ENCODE measurements at places on chromosomes 1 and 21.
A peak's percentile ranks its signal among the peaks of the same experiment; 100 is the strongest.

DNA sequence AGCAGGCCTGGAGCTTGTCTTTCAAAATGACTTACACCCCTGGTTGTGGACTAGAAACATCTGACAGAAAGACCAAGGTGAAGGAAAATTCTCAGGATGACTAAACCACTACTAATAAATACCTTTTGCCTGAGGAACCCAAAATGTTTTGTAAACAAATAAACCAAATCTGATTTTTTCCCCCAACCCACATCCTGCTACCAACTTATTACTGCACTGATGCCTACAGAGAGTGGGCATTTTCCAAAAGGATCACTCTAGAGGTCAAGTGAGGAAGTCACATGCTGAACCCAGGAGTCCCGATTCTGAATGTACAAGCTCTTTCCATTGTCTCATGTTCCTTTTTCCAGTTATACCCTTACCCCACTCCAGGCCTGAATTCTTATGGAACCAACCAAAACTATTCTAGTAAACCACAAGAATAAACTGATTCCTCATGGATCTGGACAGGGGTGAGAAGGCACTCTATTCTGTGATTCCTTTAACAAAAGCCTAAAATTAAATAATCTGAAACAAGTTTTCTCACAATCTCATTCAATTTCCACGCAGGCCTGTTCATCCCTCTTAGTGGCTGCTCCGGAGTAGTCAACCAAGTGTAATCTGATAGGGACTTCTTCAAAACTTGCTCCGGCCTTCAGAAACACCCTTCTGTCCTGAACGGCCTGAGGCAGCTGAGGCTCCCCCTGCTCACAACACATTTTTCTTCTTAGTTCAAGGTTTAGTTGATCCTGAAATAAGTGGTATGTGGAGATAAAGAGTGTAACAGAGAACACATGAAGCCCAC is 1.4 kb downstream of the PI4KB start:
- DNase-seq, result no peak

DNA sequence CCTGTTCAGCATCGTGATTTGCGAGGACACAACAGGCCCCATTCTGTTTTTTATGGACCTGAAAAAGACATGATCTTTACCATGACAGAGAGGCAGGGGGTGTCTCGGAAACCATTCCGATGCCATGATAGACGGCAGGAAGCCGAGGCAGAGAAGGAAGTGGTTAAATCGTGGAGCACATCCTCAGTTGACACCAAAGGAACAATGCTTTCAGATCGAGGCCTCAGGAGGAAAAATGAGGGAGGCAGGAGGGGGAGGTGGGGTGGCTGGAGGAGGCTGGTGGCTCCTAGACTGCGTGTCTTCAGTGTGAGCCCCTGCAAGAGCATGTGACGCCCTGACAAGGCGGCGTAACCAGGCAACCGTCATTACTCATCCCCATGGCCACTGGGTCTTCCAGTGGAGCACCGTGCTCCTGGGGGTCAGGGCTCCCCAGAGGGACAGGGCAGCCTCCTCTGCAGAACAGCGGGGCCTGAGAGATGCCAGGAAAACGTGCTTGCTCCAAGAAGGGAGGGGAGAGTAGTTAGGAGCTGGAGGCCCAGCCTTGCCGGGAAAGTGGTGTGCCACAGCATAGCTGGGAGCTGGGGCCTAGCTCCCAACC is 172.8 kb upstream of the TMEM51 start:
- DNase-seq, result no peak

- no peak for DNase-seq
These were observed 131.7 kb downstream of the PSMG1 start for GRCh38 chr21:39051588-39051949.

GRCh38 chr1:159835356-159835755 is 8.7 kb downstream of the SLAMF8 start:
- no peak for DNase-seq

DNA sequence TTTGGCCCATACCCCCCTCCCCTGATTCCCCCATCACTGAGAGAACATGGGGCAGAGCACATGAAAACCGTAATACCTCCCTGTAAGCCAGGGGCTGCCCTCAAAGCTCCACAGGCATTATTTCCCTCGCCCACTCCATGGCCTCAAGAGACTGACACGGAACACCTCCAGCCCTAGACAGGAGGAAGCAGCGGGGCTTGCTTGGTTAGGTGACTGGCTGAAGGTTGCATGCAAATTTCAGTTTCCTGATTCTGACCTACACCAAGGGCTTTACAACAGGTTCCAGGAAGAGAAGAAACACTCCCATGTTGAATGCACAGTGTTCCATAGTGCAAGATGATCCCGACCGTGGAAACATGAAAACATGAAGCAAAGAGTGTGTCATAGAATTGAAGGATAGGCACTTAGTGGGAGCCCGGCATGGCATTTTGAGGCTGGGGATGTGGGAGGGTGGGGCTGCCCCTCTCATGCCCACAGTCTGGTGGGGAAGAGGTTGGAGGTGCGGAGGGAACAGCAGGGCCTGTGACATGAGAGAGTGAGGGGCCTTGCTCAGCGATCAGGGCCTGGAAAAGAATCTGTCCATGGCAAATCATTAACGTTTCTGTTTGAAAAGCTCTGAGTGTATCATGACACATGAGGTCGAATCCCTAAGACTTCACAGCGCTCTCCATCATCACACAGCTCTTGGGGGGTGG is 33.5 kb downstream of the GPR137B start:
- DNase-seq, result no peak

DNA sequence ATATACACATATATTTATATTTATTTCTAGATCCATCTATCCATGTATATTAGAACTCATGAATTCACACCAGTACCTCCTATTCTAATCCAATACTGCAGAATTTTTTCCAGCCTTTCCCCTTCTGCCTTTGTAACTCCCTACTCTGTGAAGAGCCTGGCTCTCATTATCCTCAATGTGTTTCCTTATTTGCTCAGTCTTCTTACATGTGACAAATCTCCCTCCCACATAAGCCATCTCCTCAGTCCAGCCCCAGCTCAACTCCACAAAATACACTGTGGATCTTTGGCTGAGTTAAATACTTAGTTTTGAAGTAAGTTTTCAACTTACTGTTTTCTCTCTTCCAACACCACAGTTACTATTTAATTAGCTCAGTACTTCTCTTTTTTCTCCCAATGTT is 45.7 kb downstream of the ATP5PO start:
- no peak for DNase-seq

- DNase-seq, result no peak
These were observed 313.5 kb upstream of the PLXNA2 start for GRCh38 chr1:208557723-208558094.

DNA sequence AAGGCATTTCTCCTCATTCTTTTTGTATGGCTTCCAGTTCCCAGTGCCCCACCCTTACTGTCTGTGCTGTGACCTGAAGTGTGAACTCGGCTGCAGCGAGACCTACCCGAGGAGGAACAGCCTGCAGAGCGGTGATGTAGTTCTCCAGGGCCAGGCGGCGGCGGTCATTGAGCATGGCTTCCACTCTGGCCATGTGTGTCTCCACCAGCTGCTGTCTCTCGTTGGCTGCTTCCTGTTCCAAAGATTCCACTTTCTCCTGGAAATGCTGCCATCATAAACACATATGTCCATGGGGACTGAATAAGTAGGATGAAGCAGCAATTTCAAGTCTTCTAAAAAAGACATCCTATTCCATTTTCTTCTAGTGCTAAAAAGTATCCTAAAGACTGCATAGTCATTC is 195.6 kb downstream of the APP start:
- no peak for DNase-seq

DNA sequence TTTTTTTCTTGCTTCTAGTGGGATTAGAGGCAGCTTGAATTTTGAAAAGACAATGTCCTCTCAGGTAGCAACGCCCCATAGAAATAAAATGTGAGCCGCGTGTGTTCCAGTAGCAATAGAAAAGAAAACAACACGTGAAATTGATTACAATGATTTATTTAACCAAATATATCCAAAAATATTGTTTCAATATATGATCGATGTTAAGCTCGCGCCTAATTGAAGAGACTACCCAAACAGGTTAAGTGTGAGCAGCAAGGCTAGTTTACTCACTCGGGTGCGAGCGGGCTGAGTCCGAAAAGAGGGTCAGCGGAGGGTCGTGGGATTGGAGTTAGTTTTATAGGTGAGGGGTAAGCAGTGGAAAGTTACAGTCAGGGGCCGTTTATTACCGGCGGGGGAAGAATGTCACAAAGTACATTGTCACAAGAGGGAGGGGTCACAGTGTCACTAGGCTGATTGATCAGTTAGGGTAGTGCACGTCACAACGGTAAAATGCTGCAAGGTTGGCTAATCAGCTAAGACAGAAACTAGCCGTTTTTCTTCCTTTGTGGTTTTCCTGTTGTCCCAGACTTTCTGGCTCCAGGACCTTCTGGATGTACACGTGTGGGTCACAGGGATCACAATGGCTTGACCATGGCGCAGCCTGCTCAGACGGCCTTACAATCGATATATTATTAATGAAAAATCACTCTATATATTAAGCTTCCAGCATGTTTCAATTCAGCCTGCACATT is 697 bp upstream of the ZNF670 start:
- peak; percentile 12 for DNase-seq

DNA sequence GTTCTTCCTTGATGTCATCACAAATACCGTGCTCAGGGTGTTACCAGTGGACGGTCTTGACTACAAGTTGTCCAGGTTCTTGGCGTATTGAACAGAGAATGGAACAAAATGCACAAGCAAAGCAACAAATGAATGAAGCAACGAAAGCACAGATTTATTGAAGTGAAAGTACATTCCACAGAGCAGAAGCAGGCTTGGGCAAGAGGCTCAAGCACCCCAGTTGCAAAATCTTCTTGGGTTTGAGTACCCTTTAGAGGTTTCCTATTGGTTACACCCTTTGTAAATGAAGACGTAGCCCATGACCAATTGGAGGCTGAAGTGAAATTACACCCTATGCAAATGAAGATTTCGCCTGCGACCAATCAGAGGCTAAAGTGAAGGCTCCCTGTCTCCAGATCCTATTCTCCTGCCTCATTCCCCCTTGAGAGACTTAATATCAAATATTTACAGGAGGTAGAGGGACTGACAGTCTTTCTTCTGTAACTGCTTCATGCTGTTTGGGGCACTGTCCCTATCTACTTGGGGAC is 38.3 kb downstream of the YY1AP1 start:
- DNase-seq, result no peak

DNA sequence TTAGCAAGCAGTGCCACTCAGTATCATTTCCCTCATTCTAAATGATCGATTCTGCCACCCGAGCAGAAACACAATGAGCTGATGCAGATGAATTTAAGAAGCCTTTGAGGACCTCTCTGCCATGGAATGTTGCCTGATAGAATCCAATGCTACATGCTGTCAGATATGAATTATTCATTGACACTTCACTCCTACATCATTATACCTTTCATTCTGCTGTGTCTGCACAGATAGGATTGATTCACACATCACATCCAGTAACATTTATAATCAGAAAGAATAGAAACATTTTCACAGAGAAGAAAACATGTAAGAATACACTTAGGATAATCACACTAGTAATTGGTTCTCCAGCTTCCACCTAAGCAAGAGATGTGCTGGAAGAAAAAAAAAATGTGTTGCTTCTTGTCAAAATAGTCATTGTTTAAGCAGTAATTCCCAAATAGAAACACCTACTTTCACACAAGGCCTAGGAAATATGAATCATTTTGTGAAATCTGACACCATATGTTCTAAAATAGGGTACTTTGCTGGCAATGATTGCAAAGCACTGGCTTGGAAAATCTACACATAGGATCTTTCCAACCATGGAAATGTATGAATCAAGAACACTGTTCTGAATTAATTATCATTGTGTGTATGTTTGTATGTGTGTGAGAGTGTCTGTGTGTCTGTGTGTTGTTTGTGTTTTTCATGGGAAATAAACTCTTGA is 110.1 kb downstream of the GRIK1 start:
- no peak for DNase-seq
